Activated CD4-positive, CD25-positive, alpha-beta regulatory T cell (primary cell): ENCODE measurements at places on chromosomes 6 and 20.

DNA sequence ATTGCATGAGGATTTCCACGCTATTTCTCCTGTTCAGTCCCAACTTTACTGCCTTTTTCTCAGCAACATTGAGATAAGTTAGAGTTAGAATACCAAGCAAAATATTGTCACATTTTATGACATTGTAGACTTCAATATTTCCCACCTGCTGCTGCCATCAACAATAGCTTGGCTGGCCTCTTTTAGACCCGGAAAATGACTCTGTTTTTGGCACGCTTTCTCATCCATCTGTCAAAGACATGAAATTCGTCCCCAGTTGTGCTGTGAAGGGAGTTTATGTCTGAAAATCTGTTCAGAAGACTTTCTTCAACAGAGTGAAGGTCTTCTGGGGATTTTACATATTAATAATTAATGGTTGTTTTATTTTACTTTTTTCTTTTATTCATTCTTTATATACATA is 857.3 kb downstream of the FRK start:
- DNase-seq: no peak

- DNase-seq: no peak
Measured at GRCh38 chr6:120278689-120279396, 929.3 kb upstream of the MAN1A1 start.

DNA sequence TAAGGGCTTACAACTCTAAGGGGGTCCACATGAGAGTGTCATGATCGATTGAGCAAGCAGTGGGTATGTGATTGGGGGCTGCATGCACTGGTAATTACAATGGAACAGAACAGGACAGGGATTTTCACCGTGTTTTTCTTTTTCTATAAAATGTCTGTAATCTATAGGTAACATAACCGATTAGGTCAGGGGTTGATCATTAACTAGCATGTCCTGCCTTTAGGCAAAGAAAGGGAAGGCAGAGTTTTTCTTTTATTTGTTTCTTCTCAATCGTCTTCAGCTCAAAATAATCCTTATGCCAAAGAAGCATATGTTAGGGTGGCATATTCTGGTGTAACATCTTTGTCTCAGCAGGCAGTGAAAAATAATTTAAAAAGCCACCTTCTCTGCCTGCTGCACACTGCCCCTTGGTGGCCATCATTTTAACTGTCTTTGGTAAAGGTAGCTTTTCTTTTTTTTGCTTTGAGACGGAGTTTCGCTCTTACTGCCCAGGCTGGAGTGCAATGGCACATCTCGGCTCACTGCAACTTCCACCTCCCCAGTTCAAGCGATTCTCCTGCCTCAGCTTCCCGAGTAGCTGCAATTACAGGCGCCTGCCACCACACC is 9.7 kb upstream of the CEP43 start:
- DNase-seq: peak; percentile 7

DNA sequence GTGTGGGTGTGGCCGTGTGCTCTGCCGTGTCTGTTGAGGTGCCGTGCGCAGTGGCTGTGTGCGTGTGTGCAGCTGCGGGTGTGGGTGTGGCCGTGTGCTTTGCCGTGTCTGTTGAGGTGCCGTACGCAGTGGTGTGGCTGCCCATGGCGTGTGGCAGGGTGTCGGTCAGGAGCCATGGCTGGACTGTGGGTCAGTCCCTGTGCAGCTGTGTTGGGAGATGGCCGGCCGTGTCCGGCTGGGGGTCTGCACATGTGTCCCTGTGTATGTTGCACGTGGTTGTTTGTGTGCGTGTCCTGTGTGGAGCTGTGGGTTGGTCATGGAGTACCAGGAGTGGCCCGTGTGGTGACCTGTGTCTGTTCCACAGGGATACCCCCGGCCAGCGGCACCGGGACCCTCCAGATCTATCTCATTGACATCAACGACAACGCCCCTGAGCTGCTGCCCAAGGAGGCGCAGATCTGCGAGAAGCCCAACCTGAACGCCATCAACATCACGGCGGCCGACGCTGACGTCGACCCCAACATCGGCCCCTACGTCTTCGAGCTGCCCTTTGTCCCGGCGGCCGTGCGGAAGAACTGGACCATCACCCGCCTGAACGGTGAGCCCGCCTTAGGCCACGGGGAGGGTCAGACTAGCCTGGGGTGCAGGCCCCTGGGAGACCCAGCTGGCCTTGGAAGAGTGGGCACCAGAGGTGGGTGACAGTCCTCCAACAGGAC is 137.7 kb downstream of the TAF4 start:
- no peak for DNase-seq

DNA sequence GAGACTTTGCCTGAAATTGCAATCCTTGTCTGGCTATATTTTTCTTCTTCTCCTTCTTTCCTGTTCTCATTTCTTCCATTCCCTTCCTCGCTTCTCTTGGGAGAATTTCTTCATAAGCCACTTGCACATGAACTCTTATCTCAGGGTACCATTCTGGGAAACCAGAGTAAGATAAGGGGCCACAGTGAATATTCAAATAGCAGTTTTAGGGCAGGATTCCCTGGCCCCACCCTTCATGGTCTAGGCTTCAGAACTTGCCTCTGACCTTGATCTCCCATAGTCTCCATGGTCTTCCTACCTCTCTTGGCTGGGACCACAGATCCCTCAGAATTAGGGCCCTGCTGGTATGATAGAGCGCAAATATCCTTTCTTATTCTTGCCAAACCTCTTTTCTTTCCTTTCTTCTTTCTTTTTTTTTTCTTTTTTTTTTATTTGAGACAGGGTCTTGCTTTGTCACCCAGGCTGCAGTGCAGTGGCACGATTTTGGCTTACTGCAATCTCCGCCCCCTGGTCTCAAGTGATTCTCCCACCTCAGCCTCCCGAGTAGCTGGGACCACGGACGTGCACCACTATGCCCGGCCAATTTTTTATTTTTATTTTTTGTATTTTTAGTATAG is 123.0 kb upstream of the CITED2 start:
- DNase-seq: no peak

GRCh38 chr6:9875605-9876353 is 539.1 kb downstream of the TFAP2A start:
- DNase-seq: no peak

DNA sequence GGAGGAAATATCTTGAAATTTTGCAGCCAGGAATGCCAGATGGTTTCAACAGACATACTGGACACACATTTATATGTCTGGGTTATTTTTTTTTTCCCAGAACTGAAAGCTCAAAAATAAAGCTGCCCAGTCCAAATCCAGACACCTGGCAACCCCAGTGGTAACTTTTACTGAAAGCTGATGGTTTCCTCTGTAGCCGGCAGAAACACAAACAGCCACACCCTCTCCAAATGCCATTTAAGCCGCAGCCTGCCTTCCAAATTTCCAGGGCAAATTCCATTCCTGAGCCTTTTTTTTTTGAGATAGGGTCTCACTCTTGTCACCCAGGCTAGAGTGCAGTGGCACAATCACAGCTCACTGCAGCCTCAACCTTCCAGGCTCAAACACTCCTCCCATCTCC is 6.5 kb upstream of the PREX1 start:
- no peak for DNase-seq

- no peak for DNase-seq
Measured at GRCh38 chr20:16209951-16210361, 363.3 kb downstream of the KIF16B start.

GRCh38 chr20:45952861-45953260 is 18.4 kb downstream of the PCIF1 start:
- DNase-seq: no peak

DNA sequence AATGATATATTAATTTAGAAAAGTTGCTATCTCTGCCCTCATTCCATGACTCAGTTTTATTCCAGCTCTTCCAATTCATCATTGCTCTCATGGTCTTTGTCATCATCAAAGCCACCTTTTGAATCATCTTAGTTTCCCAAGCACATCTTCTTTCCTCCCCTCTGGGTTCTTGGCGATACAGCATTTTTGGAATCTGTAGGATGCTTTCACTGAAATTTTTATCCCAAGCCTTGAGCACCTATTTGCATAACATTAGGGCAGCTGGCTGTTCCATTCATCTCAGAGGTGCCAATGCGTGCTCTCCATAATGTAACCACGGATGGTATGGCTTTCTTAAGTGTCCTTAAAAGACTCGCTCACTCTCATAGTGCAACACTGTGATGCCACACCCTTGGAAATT is 100.4 kb downstream of the SNX5 start:
- no peak for DNase-seq

- no peak for DNase-seq
Measured at GRCh38 chr6:119205911-119206618, 127.6 kb upstream of the FAM184A start.

DNA sequence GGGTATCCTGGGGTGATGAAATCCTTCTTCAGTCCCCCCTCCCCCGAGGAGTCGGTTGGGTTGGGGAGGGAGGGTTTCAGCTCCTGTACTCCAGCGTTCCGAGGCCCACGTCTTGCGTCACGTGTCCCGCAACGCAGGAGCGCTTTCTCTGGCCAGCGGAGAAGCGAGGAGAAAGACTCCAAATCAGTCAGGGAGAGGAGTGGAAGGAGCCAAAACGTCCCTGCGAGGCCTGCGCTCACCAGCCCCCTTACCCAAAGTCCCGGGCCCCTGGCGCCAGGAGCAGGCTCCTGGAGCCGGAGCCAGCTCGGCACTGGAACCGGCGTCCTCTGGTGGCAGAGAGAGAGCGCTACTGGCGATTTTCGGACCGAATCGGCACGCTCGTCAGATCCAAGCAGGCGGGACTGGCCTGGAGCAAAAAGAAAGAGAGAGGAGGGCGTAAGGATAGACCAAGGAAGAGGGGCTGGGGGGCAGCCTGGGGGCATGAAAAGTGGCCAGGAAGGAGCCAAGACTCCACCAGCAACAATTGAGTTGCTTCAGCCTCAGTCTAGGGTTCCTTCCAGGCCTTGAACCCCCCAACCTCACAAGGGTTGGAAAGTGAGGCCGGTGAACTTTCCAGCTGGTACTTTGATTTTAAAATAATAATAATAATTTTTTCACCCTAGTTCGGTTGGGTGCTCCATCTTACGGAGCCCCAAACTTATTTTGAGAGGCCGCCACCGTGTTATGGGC is at the start of gene GNAS:
TSS of gene GNAS (plus strand) at position 174 of the 729 bp plus-strand sequence.
- DNase-seq: no peak

DNA sequence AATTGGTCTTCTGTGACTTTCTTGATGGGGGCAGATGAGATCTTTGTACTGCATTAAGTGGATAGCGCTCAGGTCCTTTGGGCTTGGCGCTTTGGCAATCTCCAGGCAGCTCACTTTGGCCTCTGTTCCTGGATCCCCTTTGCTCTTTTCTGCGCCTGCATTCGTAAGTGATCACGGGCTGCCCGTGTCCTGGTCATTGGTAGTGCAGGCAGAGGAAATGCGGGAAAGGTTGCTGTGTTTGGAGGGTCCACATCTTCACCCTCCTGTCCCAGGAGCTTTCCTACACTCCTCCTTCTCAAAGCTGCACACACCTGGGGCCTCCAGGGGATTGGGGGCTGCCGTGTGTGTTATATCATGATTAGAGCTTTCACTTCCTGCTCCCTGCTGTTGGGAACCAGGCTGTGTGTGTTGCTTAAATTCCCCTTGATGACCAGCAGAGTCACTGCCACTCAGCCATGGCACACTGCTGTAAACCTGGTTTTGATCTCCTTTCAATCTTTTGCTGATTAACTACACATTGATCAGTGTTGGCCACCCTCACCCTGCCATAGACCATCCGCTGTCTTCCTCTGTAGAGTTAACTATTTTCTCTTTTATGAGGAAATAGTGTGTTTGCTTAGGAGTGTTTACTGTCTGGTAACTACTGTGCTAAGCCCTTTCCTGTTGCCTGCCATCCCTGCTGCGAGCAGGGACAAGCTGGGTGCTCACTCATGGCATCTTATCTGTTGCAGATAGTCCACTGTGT is 13.0 kb upstream of the SNHG17 start:
- DNase-seq: no peak

- DNase-seq: no peak
Measured at GRCh38 chr6:84798257-84798656, 33.9 kb upstream of the TBX18 start.

- no peak for DNase-seq
Measured at GRCh38 chr6:152195896-152196295, 388.4 kb downstream of the ESR1 start.

DNA sequence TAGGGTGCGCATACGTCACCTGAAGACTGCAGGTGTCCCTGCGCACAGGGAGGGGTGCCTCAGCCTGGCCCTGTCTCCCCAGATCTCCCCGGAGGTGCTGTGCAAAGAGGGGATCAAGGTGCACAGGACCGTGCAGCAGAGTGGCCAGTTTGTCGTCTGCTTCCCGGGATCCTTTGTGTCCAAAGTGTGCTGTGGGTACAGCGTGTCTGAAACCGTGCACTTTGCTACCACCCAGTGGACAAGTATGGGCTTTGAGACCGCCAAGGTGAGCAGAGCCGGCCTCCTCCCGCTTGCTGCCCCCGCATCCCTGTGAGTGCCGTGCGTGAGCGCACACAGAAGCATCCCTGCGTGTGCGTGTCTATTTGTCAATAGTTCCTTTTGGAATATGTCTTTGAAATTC is 150.7 kb downstream of the DTNBP1 start:
- DNase-seq: no peak
